ENCODE measurements at places on chromosomes 1 and 21. TPM values are rescaled to one million over a fixed set of nuclear protein-coding genes. Genes with fewer than 3 reads are reported as not detected.
A peak's percentile ranks its signal among the peaks of the same experiment; 100 is the strongest.

The FOXD2 gene
- total RNA-seq: 0.32 TPM

The SPATA6 gene
- total RNA-seq: 18.2 TPM

The MFSD2A gene
- 0.90 TPM for total RNA-seq

The RHD gene
- total RNA-seq: not detected

The OR14K1 gene
- not detected for total RNA-seq

The RAVER2 gene
- 37.2 TPM for total RNA-seq

The C1orf141 gene
- total RNA-seq: not detected

The LCK gene
- total RNA-seq: 0.32 TPM

The SLAMF9 gene
- not detected for total RNA-seq

The ILDR2 gene
- total RNA-seq: 34.3 TPM

DNA sequence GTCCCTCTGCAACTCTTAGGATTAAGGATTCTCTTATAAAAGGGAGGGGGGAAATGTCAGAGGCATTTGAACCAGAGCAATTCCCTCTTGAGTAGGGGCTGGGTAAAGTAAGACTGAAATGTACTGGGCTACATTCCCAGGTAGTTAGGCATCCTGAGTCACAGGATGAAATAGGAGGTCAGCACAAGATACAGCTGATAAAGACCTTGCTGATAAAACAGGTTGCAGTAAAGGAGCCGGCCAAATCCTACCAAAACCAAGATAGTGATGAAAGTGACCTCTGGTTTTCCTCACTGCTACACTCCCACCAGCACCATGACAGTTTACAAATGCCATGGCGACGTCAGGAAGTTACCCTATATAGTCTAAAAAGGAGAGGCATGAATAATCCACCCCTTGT is 14.3 kb upstream of the COX20 start:
- H3K4me1 ChIP-seq: no peaks in the 10 kb centered on the region
- H3K27me3 ChIP-seq: peaks cover 5% of the 10 kb centered on the region
- H3K36me3 ChIP-seq: no peaks in the 10 kb centered on the region
- no peak overlapping the region for H3K4me3 ChIP-seq
- no peak for DNase-seq
- no peak overlapping the region for H3K27ac ChIP-seq

- H3K27me3 ChIP-seq: peaks cover 87% of the 10 kb centered on the region
- DNase-seq: no peak
- H3K36me3 ChIP-seq: no peaks in the 10 kb centered on the region
- no peak overlapping the region for H3K4me3 ChIP-seq
- H3K4me1 ChIP-seq: peaks cover 20% of the 10 kb centered on the region
These were observed 80.8 kb downstream of the CAMK2N1 start for GRCh38 chr1:20405051-20405754.

DNA sequence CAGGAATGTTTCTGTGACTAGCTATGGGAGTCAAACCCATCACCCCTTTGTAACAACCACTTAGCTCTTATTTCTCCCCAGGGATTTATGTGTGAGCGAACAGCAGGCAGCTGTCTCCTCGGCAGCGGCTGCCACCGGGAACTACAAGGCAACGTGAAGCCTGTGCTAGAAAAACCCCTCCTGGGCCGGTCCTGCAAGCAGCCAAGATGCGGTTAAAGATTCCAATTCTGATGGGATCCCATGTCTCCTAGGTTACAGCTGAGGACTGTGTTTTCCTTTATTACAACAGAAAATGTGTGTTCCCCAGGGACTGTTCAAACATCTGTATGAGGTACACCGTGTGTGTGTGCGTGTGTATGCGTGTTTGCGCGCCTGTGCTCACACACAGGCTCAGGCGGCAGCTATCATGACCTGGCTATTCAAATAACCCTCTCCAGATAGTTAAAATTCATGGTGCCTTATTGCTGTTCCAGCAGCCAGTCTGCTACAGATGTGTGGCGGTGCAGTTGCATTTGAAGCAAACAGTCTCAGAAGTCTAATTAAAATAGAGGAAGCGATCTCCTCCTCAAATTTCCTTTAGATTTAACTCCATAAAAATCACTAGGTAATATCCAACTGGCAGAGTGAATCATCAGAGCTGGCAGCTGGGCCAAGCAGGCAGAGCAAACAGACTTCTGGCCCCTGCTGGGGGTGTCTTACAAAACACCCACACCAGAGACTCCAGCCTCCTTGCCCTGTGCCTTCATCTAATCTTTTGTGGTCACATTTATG is 68.0 kb downstream of the LMX1A start:
- DNase-seq: peak; percentile 46
- H3K4me3 ChIP-seq: no peak overlapping the region
- no peaks in the 10 kb centered on the region for H3K27me3 ChIP-seq
- H3K4me1 ChIP-seq: peaks cover 21% of the 10 kb centered on the region
- no peak overlapping the region for H3K27ac ChIP-seq

DNA sequence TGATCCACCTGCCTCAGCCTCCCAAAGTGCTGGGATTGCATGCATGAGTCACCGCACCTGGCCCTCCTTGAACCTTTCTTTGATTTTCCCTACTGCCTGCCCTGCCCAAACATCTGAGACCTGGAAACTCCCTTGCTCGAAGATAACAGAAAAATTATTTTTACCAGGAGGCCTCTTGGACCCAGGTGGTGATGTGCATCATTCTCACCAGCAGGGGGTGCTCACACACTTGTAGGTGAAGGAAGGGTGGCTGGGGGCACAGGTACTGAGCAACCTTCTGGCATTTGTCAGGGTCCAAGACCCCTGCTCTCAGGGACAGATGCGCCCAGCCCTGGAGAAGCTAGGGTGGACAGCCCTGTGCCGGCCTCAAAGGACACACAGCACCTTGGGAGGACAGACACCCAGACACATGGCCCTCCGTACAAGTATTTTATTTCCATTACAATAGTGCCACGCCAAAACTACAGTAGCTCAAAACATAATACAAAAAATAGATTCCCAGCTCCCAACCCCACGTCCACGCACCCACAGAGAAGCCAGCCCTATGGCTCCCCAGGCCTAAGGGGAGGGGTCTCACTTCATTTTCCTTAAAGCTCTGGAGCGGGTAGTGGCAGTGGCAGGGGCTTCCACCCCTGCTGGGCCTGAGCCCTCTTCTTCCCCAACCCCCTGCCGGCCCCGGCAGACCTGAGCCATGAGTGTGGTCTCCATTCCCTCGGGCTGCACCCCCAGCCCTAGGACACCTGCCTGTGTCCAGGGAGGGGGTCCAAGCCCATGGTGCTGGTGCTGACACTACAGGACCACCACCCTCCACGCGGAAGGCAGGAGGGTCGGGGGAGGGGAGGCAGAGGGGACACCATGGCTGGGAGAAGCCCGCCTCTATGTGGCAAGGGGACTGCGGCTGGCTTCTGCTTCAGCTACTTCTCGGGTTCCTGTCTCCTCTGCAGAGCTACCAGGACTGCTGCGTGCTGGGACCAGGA is 40.4 kb upstream of the EIF4G3 start:
- no peak overlapping the region for H3K27ac ChIP-seq
- peak; percentile 78 for DNase-seq
- H3K4me3 ChIP-seq: no peak overlapping the region
- no peaks in the 10 kb centered on the region for H3K27me3 ChIP-seq
- H3K36me3 ChIP-seq: no peaks in the 10 kb centered on the region
- H3K4me1 ChIP-seq: peaks cover 4% of the 10 kb centered on the region

DNA sequence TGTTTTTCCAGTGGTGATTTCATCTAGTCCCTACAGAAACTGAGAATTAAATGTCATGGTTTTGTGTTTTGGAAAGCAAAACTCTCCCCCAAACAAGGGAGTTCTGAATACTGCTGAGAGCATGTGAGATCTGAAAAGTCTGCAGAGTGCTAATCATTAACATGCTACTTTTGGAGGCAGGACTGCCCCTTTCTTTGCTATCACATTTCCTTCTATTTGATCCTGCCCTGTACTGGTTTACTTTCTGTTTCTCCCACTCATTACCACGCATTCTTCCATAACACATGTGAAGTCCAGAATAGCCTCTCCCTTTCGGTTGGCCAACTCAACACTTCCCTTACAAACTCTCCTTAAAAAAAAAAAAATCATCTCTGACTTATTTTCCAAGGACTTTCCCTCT is 63.6 kb downstream of the GADD45A start:
- H3K27ac ChIP-seq: no peak overlapping the region
- no peaks in the 10 kb centered on the region for H3K36me3 ChIP-seq
- H3K4me3 ChIP-seq: no peak overlapping the region
- no peak for DNase-seq

GRCh38 chr1:215568299-215568692 is 1.2 kb downstream of the KCTD3 start:
- no peak for DNase-seq
- no peak overlapping the region for H3K27ac ChIP-seq
- H3K27me3 ChIP-seq: no peaks in the 10 kb centered on the region
- peaks cover 6% of the 10 kb centered on the region for H3K4me1 ChIP-seq

GRCh38 chr1:46437723-46438122 is 43.6 kb downstream of the FAAH start:
- no peaks in the 10 kb centered on the region for H3K4me1 ChIP-seq
- H3K27ac ChIP-seq: no peak overlapping the region
- no peaks in the 10 kb centered on the region for H3K36me3 ChIP-seq
- H3K4me3 ChIP-seq: no peak overlapping the region

GRCh38 chr1:2933431-2934155 is 87.7 kb upstream of the ACTRT2 start:
- no peaks in the 10 kb centered on the region for H3K36me3 ChIP-seq
- H3K27ac ChIP-seq: no peak overlapping the region
- no peak for DNase-seq
- no peak overlapping the region for H3K4me3 ChIP-seq

DNA sequence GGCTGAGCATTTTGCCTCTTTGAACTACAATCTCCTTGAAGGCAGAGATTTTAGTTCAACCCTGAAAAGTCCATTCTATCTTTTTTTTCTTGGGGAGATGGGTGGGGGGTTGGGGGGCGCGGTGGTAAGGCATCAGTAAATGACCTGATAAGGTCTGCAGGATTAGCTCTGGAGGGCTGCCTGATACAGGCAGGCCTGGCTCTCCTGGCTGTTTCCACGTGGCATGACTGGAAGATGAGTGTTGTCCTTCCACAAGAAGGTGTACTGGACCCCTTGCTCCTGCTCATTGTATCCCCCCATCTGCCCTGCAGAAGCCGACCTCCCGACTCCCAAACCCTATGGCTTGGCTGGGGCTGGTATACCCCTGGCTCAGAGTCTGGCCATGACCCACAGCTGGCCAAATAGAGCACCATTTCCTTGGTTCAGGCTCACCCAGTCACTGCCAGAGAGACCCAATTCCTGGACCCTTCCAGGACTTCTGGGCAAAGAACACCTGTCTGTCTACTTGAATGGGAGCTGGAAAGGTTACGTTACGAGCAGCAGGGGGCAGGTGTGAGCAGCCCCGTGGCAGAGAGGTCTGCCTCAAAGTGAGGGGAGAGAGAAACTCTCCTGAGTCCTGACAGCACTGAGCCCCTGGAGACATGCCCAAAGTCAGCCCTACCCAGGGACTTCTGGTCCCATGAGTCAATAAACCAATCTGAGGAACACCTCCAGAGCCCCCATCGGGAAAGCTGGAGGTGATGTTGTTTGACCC is 17.0 kb downstream of the DHRS3 start:
- no peaks in the 10 kb centered on the region for H3K36me3 ChIP-seq
- no peak overlapping the region for H3K4me3 ChIP-seq
- peak; percentile 75 for DNase-seq
- H3K27me3 ChIP-seq: peaks cover 20% of the 10 kb centered on the region
- peaks cover 3% of the 10 kb centered on the region for H3K4me1 ChIP-seq

DNA sequence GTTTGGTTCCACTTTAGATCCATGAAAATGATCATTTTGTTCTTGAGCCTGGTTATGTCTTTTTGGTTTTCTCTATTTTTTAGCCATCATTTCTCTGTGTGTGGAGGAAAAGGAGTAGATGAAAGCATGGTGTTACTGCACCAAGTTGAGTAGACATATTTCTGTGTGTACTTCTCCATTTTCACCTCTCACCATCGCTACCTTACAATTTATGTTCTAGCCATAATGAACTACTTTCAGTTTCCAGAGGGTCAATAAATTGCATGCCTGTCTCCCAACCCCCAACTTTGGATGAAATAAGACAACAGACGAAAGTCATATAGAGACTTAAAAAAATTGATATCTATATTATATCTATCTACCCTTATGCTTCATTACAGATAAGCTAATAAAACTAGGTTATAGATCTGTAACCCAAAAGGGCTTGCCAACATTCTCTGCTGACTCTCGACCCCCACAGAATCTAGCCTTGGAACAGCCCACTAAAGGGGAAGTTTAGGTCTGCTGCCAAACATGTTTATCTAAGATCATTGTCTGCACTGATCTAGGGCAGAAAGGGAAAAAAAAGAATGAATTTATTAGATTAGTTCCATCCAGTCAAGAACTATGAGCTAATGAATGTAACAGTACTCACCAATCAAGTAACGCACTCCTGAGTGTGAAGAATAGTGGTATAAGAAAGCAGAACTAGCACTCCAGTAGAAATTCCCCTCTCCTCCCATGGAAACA is 7.5 kb upstream of the MAN1A2 start:
- H3K4me1 ChIP-seq: no peaks in the 10 kb centered on the region
- no peak for DNase-seq
- no peaks in the 10 kb centered on the region for H3K36me3 ChIP-seq
- no peak overlapping the region for H3K4me3 ChIP-seq

- H3K4me1 ChIP-seq: peaks cover 36% of the 10 kb centered on the region
- H3K4me3 ChIP-seq: peak overlapping the region; percentile 90
- no peaks in the 10 kb centered on the region for H3K27me3 ChIP-seq
- DNase-seq: peak; percentile 65
- peak overlapping the region; percentile 59 for H3K27ac ChIP-seq
- no peaks in the 10 kb centered on the region for H3K36me3 ChIP-seq
These were observed 459 bp downstream of the CAPZB start for GRCh38 chr1:19484798-19485361.

- H3K4me1 ChIP-seq: no peaks in the 10 kb centered on the region
- no peaks in the 10 kb centered on the region for H3K27me3 ChIP-seq
- DNase-seq: no peak
- H3K27ac ChIP-seq: no peak overlapping the region
- no peak overlapping the region for H3K4me3 ChIP-seq
These were observed 126.5 kb downstream of the ADSS2 start for GRCh38 chr1:244325056-244325758.

GRCh38 chr1:243973169-243973568 is 77.9 kb upstream of the ZBTB18 start:
- H3K4me1 ChIP-seq: peaks cover 29% of the 10 kb centered on the region
- no peak for DNase-seq
- no peak overlapping the region for H3K27ac ChIP-seq
- H3K36me3 ChIP-seq: no peaks in the 10 kb centered on the region

GRCh38 chr1:37817481-37817880 is 9.5 kb upstream of the YRDC start:
- no peak overlapping the region for H3K4me3 ChIP-seq
- no peaks in the 10 kb centered on the region for H3K4me1 ChIP-seq
- H3K27ac ChIP-seq: peak overlapping the region; percentile 29
- DNase-seq: peak; percentile 52
- H3K27me3 ChIP-seq: no peaks in the 10 kb centered on the region

DNA sequence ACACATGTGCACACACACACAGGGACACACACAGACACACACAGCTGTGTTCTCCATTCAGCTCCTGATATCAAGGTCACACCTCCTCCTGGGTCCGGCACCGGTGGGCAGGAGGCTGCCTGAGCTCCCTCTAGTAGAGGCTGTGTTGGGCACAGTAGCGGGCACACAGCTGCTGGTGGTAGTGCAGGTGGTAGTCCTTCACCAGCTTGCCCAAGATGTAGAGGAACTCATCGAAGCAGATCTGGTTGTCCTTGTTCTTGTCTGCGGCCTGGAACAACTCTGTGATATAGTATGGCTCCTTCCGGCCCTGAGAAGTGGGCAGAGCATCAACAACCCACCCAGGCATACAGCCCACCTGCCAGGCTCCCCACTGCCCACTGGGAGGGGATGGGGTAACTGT is 5.6 kb upstream of the S100A8 start:
- no peak overlapping the region for H3K4me3 ChIP-seq
- H3K4me1 ChIP-seq: no peaks in the 10 kb centered on the region
- H3K36me3 ChIP-seq: no peaks in the 10 kb centered on the region
- H3K27ac ChIP-seq: no peak overlapping the region
- H3K27me3 ChIP-seq: no peaks in the 10 kb centered on the region

GRCh38 chr1:154349121-154349520 is 23.8 kb downstream of the ATP8B2 start:
- no peaks in the 10 kb centered on the region for H3K36me3 ChIP-seq
- H3K4me1 ChIP-seq: peaks cover 5% of the 10 kb centered on the region
- peaks cover 28% of the 10 kb centered on the region for H3K27me3 ChIP-seq
- H3K27ac ChIP-seq: no peak overlapping the region
